ENCODE measurements at places on chromosomes 12 and 14.

GRCh38 chr12:75641031-75641780 is 129.8 kb upstream of the KRR1 start:
- peak; percentile 65 for DNase-seq

- DNase-seq = no peak
Measured at GRCh38 chr12:79307340-79307739, 383.4 kb downstream of the PAWR start.

GRCh38 chr12:114684098-114684869 is at the start of gene TBX3:
Gene TBX3 (minus strand): TSS chr12:114684175. CDS start chr12:114683200, 975 bp downstream.
- DNase-seq = peak; percentile 99

- DNase-seq = peak; percentile 25
Measured at GRCh38 chr12:26264215-26264838, 69.0 kb downstream of the SSPN start.

DNA sequence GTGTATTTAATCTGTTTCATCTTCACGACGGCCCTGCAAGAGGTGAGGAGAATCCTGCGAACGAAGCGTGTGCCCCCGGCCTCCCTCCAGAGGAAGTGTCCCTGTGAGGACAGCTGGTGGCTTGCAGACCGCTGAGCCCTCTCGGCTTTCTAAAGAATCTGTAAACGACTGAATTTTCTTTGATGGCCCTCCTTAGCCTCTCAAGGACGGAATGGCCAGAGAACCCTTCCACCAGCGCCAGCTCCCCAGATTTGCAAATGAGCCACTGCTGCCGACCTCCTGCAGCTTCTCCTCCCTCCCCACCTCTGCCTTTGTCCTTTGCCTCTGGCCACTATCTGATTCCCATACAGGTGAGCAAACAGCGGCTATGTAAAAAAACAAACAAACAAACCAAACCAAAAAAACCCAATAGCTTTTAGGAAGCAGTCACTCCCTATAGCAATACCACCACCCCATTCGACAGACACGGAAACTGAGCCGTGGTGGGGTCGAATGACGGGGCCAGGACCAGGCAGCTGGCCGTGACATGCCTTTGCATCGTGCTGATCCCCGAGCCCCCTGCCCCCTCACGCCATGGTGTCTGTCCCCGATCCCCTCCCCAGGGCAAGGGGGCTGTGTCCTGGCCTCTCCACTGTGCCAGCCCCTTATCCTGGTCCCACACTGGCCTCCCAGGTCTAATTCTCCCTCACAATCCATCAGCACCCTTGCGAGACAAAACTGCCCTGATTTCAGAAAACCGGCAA is 23.6 kb downstream of the RFLNA start:
- DNase-seq = no peak

DNA sequence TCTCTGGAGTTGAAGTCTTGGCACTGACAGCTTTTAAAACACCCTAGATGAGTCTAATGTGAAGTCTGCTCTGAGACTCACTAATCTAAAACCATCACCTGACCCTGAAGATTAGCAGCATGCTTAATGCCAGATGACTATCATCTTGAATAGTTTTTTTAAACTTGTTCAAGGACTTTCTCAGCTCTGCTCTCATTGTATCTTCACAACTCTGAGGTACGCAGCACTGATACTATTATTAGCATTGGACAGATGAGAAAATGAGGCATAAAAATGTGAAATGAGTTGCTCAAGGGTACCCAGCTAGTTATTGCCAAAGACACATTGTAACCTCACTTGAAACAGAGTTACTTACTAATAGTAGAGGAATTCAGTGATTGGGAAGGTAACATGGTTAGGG is 4.8 kb downstream of the SLC38A1 start:
- DNase-seq = peak; percentile 69

GRCh38 chr14:22900081-22900799 is 17.2 kb downstream of the REM2 start:
- DNase-seq = peak; percentile 79

GRCh38 chr12:127401005-127401404 is 866.0 kb upstream of the TMEM132C start:
- DNase-seq = peak; percentile 44

DNA sequence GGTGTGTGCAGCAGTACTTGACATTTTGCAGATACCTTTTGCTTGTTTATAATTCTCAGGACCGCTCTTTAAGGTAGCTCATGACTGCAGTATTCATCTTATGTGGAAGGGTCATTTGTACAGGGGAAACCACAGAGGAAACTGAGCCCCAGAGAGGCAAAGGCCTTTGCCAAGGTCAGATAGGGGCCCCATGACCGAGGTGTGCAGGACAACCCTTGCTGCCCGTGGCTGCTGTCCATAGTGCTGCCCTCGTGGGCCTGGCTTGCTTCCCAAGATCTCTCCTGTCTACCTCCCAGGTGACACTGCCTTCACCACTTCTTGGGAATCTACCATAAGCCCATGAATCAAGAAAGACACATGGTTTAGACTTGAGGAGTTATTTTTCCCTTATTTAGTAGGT is 198.7 kb upstream of the BCL2L14 start:
- DNase-seq = no peak

- no peak for DNase-seq
Measured at GRCh38 chr12:130588696-130589539, 127.2 kb downstream of the RIMBP2 start.

- DNase-seq = no peak
Measured at GRCh38 chr14:55706365-55706684, 126.3 kb downstream of the KTN1 start.

- peak; percentile 40 for DNase-seq
Measured at GRCh38 chr14:67514650-67515385, 18.3 kb upstream of the PLEKHH1 start.

GRCh38 chr14:29865299-29865698 is 62.3 kb downstream of the PRKD1 start:
- DNase-seq = no peak

- DNase-seq = peak; percentile 79
Measured at GRCh38 chr14:80055667-80056496, 155.4 kb downstream of the DIO2 start.

DNA sequence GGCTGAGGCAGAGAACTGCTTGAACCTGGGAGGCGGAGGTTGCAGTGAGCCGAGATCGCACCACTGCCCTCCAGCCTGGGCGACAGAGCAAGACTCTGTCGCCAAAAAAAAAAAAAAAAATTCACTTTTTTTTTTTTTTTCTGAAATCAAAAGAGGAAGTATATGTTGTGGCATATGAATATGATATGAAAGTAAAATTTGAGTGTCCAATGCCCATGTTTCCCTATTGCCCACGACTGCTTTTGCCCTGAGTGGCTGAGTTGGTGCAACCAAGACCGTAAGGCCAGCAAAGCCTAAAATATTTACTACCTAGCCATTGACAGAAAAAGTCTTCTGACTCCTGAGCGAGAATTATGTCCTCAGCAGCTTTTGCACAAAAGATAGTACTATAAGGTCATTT is 101.7 kb upstream of the PARP11 start:
- no peak for DNase-seq

DNA sequence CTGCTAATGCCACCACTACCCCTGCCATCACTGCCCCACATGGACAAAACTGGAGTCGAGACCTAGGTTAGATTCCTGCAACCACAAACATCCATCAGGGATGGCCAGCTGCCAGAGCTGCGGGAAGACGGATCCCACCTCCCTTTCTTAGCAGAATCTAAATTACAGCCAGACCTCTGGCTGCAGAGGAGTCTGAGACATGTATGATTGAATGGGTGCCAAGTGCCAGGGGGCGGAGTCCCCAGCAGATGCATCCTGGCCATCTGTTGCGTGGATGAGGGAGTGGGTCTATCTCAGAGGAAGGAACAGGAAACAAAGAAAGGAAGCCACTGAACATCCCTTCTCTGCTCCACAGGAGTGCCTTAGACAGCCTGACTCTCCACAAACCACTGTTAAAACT is 7.1 kb upstream of the OAS2 start:
- DNase-seq = no peak

- no peak for DNase-seq
Measured at GRCh38 chr14:97218274-97218673, 421.1 kb downstream of the VRK1 start.

GRCh38 chr12:18643681-18644080 is 94.1 kb downstream of the PLCZ1 start:
- DNase-seq = peak; percentile 83

GRCh38 chr12:131487388-131488124 is 223.3 kb upstream of the SFSWAP start:
- no peak for DNase-seq

DNA sequence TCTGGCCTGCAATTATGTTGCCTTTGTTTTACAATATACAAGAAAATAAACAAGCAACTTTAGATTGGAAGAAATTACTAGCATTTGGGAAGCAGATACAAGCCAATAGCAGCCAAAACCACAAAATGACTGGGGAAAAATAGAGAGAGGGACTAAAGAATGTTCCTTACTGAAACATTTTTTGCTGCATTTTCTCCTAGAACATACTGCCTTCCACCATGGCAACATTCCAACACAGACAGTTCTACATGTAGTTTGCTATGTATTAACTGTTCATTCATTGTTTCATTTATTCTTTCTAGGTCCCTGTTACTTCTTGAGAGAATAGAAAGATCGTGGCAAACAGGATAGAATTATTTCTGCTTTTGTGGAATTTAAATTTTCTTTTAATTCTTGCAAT is 530.2 kb downstream of the RPS29 start:
- DNase-seq = no peak

- DNase-seq = peak; percentile 74
Measured at GRCh38 chr14:100129161-100129589, 30.3 kb downstream of the DEGS2 start.

DNA sequence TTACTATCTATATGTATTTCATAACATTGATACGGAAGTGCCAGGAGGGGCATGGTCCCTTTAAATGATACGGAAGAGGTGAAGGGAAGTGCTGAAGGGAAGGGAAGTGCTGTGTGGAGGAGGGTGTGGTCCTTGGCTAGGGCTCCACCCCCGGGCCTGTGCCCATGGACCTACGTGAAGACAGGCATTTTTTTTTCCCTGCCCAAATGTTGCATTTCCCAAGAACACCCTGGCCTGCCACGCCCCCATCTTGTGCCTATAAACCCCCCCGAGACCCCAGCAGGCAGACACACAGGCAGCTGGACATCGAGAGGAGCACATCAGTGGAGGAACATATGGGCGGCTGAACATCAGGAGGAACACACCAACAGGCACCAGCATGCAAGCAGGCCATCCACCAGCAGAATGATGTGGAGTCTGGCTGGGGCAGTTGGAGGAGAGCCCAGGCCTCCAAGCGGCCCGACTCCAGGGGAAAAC is 134.1 kb downstream of the SLC41A2 start:
- DNase-seq = no peak

- DNase-seq = no peak
Measured at GRCh38 chr14:22448905-22449599, 140.0 kb downstream of the DAD1 start.

DNA sequence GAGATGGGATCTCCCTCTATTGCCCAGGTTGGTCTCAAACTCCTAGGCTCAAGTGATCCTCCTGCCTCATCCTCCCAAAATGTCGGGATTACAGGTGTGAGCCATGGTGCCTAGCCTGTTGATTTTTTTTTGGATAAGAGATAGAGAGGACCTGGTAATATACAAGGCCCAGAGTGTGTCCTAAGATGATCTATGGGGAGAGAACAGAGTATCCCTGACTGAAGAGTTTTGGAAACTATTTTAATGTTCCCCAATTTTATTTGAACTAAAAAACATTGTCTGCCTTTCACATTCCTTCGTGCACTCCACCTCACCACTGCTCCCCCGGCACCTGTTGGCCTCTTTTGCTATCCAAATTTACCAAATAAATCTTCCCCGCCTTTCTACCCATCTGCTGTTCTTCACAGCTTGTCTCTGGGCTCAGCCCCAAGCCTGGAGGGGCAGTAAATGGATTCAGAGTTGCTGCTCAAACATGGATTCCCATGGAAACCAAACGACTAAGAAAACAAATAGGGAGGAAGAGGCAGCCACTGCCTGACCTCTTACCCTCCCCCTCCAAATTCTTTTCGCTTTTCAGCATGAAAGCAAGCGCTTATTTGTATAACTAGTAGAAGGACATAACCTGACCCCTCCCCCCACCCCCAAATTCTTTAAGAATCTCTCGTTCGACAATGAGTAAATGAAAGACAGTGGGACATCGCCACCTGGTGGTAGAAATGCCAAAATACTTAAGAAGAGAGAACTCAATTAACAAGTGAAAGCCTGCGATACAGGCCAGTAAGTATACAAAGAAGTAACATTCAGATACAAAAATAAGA is 22.6 kb downstream of the OR10G3 start:
- DNase-seq = peak; percentile 93

DNA sequence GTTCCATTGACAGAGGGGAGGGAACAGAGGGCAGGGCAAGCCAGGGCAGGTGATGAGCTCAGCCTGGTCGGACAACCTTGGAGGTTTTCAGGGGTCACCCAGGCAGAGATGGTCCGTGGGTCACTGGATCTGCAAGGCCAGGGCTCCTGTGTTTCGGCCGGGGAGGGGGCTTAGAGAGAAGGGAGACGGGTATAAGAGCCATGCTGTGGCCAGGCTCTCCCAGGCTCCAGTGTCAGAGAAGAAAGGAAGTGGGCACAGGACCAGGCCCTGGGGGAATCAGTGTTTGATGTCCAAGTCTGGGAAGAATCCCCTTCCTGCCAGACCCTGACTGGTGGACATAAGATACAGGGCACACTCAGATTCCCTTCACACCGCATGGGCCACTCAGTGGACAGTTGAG is 36.9 kb downstream of the DIO3 start:
- DNase-seq = no peak

- no peak for DNase-seq
Measured at GRCh38 chr14:22560662-22561365, 28.2 kb downstream of the DAD1 start.

- peak; percentile 28 for DNase-seq
Measured at GRCh38 chr12:57456145-57456700, 1.1 kb downstream of the INHBE start.

- no peak for DNase-seq
Measured at GRCh38 chr12:115506822-115507559, 770.5 kb downstream of the MED13L start.

- peak; percentile 97 for DNase-seq
Measured at GRCh38 chr12:57151741-57152630, 4.6 kb upstream of the LRP1-AS start.

DNA sequence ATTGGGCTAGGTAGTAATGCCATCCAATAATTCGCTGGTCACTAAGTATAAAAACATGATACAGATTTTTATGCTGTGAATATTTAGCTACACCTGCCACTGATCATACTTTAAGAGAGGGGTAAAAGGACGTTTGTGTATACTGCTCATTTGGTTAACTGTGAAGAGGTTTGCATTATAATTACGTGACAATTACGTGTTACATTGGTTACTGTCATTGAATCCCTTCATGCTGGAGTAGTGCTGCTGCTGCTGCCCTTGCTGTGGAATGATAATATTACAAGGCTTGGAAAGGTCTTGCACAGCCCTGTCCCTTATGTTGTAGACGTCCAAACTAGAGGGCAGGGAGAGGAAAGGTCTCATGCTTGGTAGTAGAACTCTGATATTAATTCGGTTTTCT is 312.2 kb upstream of the ATP2B1 start:
- no peak for DNase-seq

Data from fibroblast of the aortic adventitia (primary cell).